ENCODE measurements at places on chromosomes 5 and 9.

- DNase-seq: no peak
Measured at GRCh38 chr9:101117161-101117560, 88.6 kb downstream of the PLPPR1 start.

DNA sequence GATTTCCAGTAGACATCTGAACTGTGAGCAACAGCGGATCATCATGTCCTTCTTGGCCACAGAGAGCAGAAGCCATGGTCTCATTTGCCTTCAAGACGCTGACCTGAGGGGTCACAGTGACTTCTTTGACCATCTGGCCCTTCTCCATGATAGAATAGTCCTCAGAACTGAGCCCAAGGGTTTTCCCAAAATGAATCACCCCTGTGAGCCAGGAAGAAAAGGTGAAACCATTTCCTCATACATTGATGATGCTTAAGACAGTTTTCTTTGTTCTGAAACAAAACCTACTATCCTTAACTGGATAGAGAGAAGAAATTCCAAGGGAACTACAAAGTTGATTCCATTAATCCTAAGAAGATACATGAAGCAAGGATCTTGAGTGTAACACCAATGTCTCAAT is 503.9 kb downstream of the CTNND2 start:
- no peak for DNase-seq

DNA sequence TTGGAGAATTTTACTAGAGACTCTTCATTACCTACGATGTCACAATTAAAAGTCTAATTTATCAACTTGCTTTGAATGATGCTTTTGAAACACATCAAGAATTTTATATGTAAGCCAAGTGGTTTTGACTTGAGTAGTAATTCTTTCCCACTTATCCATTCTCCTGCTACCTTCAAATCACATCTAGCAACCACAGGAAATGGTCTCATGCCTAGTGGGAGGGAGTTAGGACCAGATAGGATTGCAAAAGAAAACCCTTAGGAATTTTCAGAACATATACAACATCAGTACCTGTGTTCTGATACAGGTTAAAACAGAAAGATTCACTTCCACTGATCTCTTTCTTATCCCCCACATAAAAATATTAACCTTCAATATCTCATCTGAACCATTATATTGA is 260.4 kb downstream of the CWC27 start:
- DNase-seq: no peak

DNA sequence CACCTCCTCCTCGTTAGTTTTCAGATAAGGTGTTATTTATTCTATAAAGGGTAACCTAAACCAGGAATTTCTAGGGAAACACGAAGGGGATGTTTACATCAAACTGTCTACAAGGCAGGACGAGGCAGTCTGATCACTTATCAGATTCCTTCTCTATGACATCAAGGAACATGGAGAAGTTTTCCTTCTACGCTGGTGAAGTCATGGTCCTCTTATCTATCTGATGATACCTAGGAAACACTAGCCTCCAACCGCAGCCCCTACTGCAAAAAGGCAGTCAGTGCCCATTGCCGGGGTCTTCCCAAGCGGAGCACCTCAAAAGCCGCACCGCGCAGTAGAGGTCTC is 1.5 kb downstream of the MPDZ start:
- no peak for DNase-seq

GRCh38 chr5:113357696-113358476 is 76.9 kb downstream of the TSSK1B start:
- no peak for DNase-seq

DNA sequence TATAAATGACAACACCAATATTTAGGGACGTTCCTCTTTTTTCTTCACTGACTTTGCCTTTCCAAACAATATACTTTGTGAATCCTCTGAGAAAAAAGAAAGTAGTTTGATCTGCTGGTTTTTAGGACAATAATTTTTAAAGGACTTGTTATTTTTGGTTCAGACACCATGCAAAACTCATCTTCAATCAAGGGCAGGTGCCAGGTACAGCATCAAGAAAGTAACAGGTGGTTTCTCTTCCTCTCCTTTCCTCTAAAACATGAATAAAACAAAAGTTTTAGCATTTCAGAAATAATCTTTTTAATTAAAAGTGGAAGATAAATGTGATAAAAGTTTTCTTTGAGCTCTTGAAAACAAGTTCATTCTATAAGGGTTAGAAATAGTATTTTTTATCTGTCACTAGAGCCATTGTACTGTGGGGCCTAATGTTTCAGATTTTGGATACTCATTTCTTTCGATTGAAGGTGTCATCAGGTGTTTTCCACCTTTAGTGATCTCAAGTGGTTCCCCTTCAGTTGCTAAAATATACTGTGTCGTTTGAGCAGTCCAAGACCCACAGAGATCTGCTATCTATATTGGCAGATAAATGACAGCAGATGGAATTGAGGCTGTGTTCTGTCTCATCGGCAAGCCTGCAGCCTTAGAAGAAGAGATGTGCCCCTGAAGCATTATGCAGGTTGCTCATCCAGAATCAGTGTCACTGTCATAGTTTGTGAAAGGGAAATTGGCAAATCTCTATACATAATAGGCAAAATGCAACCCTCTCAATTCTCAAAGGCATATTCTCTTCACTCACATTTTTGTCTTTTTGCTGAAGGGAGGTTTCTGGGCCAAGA is 499.7 kb downstream of the PDE4D start:
- DNase-seq: no peak

GRCh38 chr5:58965677-58966414 is 383.0 kb downstream of the RAB3C start:
- no peak for DNase-seq

DNA sequence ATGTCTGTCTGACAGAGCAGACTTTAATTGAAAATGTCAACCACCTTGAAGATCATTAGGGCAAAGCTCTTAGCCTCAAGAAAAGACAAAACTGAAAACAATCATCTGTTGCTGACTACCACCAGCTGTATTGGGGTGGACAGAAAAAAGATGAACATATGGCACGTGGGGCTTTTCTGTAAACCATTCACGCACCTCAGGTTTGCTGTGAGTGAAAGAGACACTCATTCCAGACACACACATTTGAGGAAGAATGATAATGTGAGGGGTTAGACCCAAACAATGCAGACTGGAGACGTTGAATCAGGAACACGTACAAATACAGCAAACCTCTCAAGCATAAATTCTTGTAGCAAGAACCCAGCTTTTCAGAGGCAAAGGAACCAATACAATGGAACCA is 158.7 kb downstream of the EBF1 start:
- no peak for DNase-seq

DNA sequence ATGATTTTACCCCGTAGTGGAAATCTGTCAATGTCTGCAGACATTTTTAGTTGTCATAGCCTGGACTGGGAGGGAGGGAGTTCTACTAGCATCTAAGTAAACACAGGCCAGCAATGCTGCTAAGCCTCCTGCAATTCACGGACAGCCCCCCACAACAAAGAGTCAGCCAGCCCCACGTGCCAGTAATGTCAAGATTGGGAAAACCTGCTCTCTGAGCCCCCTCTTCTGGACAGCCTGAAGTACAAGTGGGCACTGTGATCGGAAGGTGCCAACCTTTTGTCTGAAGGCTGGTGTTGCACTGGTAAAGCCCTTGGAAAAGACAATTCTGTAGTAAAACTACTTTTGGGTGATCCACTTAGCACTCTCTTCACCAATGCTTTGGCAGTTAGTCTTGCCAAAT is 154.5 kb downstream of the TARS1 start:
- DNase-seq: no peak

- no peak for DNase-seq
Measured at GRCh38 chr9:2634153-2634552, 12.6 kb downstream of the VLDLR start.

GRCh38 chr5:146290318-146290717 is 48.3 kb upstream of the POU4F3 start:
- DNase-seq: no peak

DNA sequence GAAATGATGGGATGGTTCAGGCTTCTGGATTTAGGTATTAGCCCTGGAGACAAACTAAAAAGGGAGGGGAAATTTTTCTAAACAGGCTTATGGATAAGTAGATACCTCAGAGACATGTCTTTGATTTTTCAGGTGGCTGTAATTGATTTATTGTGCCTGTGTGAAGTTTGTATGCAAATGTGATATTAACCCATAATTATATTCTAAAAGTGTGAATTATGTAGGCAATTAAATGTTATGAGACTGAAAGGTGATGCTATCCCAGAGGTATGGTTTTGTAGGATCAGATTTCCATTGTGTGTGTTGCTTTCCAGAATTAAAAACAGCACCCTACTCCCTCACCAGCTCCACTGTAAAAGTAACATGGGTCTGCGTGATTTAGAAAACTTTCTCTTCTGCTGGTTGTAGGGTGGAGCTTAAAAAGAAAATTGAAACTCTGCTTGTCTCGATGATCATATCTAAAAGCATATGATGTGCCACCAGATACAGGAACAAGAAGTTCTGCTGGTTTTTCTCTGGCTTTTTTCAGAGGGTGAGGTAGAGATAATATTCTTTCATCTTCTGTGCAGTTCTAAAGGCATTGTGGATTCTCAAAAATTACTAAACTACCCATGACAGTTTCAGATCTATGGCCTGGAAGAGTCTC is 71.8 kb upstream of the TAF11L2 start:
- DNase-seq: no peak

DNA sequence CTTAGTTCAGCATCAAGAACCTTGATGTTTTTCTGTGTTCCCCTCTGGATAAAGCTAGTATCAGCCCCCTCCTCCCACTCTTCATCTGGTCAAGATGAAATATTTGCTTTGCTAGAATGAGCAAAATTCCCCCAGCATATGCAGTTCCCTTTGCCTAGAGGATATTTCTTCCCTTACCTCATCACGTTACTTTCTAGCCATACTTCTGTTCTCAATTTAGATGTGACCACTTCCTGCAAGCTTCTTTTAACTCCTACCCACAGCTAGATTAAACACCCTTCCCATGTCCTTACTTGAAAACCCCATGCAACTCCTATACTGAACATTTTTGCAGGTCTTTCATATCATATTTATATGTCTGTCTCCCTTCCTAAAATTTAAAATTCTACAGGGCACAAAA is 178.9 kb upstream of the TUSC1 start:
- no peak for DNase-seq

DNA sequence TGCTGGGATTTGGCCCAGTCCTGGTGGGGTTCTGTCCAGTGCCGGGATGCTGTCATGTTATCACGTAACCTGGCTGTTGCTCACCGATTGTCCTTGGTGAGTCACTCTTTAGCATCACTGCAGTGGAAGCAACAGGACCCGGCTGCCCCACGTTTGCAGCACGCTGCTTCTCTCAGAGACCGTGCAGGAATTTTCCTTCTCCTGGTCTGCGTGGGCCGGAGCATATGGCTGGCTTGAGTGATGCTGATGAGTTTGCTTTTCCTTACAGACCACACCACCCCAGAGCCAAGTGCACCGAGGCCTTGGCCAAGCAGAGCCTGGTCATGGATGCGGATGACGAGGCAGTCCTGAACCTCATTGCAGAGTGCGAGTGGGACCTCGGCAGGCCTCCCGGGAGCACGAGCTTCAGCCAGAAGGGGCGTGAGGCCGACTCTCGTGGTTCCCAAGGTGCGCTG is 21.4 kb downstream of the CEP72 start:
- no peak for DNase-seq

DNA sequence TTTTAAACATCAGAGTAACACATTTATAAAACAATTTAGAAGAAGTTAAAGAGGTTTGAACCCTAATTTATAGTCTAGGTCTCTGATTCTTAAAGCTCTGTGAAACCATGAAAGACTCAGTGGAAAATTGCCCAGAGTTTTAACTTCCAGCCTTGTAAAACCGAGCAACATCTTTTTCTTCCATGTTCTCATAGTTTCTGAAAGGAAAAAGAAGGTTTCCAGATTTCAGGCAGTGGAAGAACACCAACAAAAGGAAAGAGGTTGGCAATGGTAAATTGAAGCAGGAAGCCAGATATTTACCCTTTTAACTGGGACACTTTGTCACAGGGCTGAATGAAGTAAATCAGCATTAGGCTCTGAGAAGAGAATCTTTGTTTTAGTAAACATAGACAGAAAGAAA is 1999.3 kb downstream of the MAT2B start:
- DNase-seq: no peak

DNA sequence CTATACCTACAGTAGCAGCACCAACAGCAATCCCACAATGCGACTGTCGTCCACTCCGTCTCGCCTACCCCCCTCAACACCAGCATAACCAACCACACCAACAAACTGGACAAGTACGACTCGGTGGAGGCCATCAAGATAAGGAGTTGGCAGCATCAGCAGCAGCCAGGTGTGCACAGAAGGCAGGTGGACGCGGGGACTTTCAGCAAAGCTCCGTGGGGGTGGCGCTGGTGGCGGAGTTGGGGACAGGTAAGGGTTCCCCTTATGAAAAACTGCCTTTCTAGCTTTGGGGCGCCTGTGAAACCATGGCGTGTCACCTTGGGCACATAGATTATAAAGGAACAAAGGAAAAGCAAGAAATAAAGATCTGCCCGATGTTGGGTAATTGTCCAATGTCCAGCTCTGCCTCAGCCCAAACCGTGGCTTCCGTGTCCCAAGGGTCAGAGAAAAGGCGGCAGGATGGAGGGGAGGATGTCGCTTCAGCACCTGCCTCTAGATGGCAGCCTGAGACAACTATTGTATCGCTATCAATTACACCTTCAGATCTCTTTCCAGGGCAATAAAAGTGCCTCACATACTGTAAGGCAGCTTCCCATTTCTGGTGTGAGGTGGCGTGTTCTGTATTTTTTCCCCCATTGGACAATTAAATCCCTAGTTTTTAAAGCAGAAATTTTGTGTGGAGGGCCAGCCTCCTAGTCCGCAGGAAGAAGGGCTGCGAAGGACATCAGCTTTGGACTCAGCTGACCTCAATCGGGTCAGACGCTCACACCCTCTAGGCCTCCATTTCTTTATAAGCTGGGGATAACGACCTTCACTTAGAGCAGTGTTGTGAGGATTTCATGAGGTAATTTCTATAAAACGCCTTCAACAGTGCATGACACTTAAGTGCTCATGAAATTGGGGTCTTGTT is 58.8 kb downstream of the MTRR start:
- DNase-seq: no peak

DNA sequence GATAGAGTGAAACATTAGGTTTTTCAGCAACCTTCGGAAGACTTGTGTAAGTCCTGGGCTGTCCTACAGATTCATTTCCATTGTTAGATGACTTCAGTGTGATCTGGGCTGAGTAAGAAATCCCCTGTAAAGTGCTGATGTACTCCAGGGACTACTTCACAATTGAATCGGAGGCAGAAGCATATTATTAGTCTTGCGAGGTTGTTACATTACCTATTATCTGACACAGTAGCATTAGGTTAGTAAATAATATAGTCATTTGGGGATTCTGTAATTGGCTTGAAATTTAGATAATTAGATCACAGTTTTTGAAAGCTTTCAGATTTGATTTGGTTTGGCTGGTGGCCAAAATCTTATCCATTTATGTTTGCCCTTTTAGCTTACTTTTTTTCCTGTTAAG is 62.4 kb downstream of the DMRT1 start:
- DNase-seq: no peak

Measured in stimulated activated CD8-positive, alpha-beta memory T cell treated with anti-CD3 and anti-CD28 coated beads, Interleukin-7, amount 100 ng/mL, for 1 hour (primary cell).